Stimulated activated CD4-positive, alpha-beta T cell treated with anti-CD3 and anti-CD28 coated beads, Interleukin-1b, Interleukin-23, amount 100 ng/mL, for 1 hour (primary cell): ENCODE measurements at places on chromosomes 3 and 15.

DNA sequence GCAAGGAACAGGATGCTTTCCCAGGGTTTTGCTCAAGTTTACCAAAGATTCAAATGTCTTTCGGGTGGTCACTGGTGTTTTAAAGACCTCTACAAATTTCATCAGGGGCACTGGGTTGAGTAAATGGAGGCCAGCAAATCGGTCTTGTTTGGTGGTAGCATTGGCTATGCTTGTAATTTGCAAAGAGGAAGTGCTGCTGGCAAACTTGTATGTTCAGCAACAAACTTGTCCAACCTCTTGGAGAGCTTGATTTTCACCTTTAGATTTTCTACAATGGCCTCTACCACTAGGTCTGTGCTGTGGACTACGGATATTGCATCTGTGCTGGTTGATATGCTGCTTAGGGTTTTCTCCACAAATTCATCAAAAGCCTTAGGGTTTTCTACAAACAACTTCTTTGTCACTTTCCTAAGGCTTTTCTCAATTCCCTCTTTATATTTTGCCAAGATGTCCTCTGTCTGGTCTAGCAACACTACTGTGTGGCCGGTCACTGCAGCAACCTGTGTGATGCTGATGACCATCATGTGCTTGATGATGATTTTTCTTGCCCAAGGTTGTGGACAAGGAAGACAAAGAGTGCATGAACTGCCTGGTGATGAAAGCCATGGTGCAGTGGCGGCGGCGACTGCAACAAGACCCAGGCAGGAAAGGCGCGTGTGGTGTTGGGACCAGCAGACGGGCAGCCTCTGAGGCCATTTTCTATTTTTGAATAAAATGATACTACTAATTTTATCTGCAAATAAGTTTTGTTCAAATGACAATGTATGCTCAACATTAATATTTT, 50.8 kb downstream of the RFX7 start:
- DNase-seq, result no peak

GRCh38 chr3:80733522-80734176, 965.9 kb upstream of the ROBO1 start:
- DNase-seq, result no peak

DNA sequence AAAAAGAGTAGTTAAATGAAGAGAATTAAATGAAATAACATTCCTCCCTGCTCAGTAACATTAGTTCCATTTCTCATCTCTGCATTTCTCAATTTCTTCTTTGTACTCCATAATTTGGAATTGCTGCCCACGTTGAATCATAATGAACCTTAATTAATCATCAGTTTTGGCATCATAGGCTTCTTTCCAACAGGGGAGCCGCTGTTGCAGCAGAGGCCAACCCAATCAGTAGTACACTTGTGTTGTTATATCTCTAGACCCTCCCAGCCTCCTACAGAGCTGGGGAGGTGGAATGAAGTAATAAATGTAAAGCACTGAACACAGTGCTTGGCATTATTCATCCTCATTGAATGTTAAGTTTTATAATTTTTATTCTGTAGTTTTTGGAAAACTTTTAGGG, 240.7 kb downstream of the CHST2 start:
- DNase-seq, result no peak

- no peak for DNase-seq
Observed at GRCh38 chr15:93019090-93019489, 69.9 kb downstream of the RGMA start.

- no peak for DNase-seq
Observed at GRCh38 chr3:136535906-136536305, 216.3 kb downstream of the STAG1 start.

DNA sequence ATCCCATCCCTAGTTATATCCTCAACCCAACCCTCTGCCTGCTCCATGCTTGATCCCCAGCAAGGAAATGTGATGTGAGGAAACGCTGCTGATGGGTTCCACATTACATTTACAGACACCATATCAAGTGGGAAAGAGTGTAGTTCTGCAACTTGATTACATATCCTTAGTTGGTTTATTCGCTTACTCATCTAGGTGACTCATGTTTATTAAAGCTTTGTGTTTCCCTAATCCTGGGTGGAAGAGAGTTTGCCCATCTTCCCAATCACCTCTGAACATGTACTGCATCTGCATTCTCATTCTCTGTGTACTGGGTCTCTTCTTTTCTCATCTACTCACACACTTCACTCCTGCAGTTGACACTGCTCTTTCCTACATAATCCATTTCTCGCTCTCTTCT, 91.7 kb upstream of the PDZRN3 start:
- DNase-seq, result no peak

- no peak for DNase-seq
Observed at GRCh38 chr15:28953573-28954195, 67.9 kb downstream of the APBA2 start.

DNA sequence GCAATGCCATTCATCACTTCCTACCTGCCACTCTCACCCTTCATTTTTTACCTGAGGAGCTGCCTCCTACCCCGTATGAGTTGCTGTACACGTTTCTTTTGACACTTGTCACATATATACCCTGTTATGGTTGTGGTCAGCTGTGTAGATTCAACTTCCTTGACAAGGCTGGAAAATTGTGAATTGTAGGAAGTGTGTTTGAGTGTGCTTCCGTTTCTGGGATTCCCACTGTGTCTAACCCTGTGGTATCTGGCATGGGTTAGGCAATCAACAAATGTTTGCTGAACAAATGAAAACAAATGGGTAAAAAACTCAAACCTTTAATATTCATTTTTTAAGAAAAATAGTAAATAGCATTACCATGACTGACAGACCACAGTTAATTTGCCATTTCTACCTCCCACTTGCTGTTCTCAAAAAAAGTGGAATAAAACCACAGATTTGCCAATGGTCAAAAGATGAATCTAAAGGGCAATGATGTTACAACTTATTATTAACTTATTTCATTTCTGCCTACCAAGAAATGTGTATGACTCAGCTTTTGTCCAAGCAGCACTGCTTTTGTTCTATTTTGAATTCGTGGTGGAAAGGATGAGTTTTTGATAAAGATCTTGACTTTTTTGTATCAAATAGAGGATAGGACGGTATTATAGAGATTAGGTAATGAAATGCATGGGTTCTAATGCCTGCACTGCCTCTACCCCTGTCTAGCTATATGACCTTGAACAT, 404.6 kb downstream of the LPP start:
- DNase-seq, result no peak
